ENCODE measurements at places on chromosomes 1 and 21. TPM values are rescaled to one million over a fixed set of nuclear protein-coding genes. Genes with fewer than 3 reads are reported as not detected.

GRCh38 chr1:63189677-63190076 is 132.7 kb upstream of the FOXD3 start:
- no peaks in the 10 kb centered on the region for H3K27me3 ChIP-seq
- H3K4me1 ChIP-seq = no peaks in the 10 kb centered on the region
- no peak overlapping the region for H3K27ac ChIP-seq

DNA sequence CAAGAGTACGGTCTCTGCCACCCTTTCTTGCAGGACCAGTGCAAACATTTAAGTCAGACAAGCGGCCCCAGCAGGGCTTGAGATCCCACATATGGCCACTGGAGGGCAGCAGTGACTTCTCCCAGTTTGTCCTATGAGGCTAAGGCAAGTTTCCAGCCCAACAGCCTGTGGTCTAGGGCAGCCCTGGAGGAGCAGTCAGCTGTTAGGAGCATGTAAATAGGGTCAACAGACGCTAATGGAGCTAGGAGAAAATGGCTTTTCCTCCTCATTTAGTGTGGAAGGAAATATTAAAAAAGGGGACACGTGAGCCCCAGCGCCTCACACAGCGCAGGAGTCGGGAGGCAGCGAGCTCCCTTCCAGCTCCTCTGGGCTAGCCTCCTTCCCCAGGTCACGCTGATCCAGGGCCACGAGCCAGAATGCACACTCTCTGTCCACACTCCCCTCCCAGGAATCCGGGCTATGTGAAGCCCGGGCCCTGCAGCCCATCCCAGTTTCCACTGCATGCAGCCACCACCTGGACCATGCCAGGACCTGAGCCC is 95.6 kb downstream of the LAMC2 start:
- peaks cover 16% of the 10 kb centered on the region for H3K4me1 ChIP-seq
- peak overlapping the region; percentile 51 for H3K4me3 ChIP-seq
- peak overlapping the region; percentile 78 for H3K27ac ChIP-seq
- no peaks in the 10 kb centered on the region for H3K36me3 ChIP-seq

DNA sequence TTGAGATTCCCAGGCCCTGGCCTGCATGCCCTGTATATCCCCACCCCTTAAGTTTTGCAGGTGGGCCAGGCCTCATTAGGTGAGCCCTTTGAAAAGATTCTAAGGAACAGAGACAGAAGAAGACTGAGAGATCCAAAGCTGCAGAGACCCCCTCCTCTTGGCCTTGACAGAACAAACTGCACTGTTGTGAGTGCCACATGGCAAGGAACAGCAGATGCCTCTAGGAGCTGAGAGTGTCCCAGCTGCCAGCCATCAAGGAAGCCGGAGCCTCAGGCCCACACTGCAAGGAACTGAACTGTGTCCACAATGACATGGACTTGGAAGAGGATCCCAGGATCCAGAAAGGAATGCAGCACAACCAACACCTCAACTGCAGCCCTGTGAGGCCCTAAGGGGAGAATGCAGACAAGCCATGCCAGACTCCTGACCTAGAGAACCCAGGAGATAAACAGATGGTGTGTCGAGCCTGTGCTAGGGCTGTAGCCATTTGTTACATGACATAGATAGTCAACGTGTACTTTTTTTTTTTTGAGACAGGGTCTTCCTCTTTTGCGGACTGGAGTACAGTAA is 182.7 kb downstream of the AJAP1 start:
- no peaks in the 10 kb centered on the region for H3K27me3 ChIP-seq
- H3K27ac ChIP-seq = no peak overlapping the region
- no peaks in the 10 kb centered on the region for H3K36me3 ChIP-seq
- H3K4me3 ChIP-seq = no peak overlapping the region

DNA sequence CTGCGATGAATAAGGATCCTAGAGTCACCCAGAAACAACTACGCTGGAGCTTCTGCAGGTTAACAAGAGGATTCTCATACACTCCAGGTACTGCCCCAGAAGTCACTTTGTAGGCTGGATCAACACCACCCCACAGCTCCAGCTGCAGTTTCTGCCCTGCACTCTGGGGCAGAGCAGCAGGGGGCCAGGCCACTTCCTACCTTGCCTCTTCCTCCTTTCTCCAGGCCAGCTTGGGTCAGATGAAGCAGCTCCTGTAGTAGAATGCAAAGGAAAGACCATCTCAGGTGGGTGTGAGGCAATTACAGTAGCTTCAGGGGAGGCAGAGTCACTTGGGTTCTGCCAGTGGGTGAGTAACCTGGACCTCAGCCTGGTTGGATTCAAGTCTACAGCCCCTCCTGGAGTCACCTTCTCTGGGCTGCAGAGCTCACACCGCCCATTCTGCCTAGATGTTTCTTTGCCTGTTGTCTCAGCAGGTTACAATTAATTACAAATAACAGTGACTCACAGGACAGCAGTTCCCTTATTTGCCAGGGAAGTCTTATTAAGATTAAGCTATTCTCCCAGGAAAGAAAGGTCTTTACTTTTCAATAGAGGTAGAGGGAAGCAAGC is 24.4 kb upstream of the BCAR3 start:
- H3K36me3 ChIP-seq = no peaks in the 10 kb centered on the region
- no peak overlapping the region for H3K4me3 ChIP-seq
- no peak overlapping the region for H3K27ac ChIP-seq
- H3K27me3 ChIP-seq = no peaks in the 10 kb centered on the region
- DNase-seq = no peak

DNA sequence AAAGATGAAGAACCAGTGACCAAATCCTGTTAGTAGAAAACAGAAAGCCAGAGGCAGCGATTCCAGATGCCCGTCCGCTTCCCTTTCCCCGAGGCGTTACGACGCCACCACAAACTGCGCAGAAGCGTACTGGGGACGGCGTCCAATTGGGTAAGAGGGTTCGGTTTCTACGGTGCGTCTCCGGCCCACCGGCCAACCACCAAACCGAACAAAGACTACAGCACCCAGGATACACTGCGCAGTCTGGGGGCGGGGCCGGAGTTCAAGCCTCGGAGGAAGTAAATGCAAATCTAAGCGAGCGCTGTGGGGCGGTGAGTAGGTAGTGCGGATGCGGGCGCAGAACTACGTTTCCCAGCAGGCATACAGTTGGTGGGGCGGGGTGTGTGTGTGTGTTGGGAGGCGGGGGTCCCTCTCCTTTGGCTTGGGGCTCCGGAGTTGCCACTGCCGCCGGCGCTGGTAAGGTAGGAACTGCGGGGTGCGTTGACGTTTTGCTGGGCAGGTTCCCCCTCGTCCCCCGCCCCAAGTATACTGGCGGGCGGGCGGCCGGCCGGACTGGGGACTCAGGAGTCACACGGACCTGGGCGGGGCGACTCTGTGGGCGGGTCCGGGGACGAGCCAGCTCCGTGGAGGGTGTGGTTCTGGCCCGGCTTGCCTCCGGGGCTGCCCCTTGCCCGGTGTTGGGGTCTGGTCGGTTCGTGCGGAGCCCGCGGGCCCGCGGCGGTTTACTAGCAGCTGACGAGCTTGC is at the start of the genes SWT1 and TRMT1L:
TSS of gene SWT1 (plus strand) at position 314 of the 745 bp plus-strand sequence. CDS start 3,675 bp downstream, outside the sequence.
TSS of gene TRMT1L (minus strand) at position 100 of the 745 bp plus-strand sequence. CDS start 241 bp downstream, outside the sequence.
- H3K4me1 ChIP-seq = peaks cover 30% of the 10 kb centered on the region
- no peaks in the 10 kb centered on the region for H3K36me3 ChIP-seq
- DNase-seq = peak; percentile 99
- no peaks in the 10 kb centered on the region for H3K27me3 ChIP-seq

The PADI4 gene
- polyA plus RNA-seq = not detected

The CYP4A22 gene
- polyA plus RNA-seq = 0.04 TPM

The BTBD8 gene
- polyA plus RNA-seq = 0.31 TPM

The SFN gene
- 0.05 TPM for polyA plus RNA-seq

Data from psoas muscle (tissue), 8 donors.